ENCODE measurements at places on chromosomes 2 and 18.

DNA sequence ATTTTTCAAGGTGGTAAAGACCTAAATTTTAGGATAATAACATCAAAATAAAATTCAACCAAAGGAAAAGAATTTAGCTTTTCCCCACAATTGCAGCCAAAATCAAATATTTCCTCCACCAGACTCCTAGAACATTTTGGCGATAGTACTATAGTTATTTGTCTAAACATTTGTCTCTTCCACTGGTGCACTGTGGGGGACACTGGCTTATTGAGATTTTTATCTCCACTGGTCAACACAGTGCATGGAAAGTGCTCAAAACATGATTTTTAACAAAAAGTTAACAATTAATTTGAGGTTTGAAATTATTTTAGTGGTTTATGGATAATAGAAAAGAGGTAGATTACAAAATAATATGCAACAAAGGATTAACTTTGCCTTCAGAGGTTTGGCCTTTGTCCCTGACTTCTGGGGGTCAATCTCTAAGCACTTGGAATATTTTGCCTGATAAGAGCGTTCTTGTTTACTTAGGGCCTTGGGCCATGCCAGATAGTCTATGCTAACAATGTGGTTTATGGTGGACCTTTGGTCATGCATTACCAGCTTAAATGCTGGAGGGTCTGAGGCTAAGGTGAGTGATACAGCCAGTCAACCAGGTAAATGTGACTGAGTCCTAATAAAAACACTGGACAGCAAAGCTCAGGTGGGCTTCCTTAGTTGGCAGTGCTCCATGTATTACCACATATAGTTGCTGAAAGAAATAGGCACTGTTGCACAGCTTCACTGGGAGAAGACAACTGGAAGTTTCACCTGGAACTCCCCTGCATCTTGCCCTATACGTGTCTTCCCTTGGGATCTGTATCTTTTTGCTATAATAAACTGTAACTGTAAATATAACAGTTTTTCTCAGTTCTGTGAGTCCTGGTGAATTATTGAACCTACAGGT, 67.2 kb upstream of the SATB2 start:
- no peak for DNase-seq

DNA sequence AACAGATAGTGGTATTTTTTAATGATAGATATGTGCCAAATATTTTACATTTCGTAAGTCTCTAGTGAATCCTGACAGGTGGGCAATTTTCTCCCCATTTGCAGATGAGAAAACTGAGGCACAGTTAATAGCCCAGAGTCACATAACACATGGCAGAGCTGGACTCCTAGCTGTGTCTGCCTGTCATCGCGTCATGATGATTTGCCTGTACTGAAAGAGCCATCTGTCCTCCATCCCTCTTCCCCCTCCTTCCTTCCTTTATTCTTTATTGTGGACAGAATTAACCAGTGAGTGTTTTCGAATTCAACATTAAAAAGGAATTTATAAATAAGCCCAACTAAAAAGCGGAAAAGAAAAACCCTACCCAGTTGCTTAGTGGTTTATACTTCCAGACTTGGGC, 3.2 kb downstream of the DNAJB2 start:
- peak; percentile 26 for DNase-seq

DNA sequence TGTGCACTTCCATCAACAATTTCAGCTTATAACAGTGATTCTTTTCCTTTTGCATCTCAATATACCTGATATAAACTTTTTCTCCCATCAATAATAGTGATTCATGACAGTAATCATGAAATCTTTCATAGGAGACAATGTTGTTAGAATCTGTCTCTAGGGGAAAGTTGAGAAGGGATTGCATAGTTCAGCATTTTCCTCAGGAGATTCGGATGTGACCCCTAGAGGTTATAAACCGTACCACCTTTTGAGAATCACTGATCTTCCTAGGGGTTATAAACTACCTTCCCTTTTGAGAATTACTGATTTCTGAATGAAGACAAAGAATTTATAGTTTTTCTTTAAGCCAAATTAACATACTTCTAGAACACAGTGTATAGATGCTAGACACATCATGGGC, 53.0 kb upstream of the GALNT3 start:
- DNase-seq: no peak

GRCh38 chr2:113857464-113857863, 32.4 kb upstream of the ACTR3 start:
- DNase-seq: no peak

- DNase-seq: no peak
Observed at GRCh38 chr18:12640881-12641200, 17.1 kb downstream of the SPIRE1 start.

- no peak for DNase-seq
Observed at GRCh38 chr2:41871080-41871479, 176.7 kb upstream of the PKDCC start.

DNA sequence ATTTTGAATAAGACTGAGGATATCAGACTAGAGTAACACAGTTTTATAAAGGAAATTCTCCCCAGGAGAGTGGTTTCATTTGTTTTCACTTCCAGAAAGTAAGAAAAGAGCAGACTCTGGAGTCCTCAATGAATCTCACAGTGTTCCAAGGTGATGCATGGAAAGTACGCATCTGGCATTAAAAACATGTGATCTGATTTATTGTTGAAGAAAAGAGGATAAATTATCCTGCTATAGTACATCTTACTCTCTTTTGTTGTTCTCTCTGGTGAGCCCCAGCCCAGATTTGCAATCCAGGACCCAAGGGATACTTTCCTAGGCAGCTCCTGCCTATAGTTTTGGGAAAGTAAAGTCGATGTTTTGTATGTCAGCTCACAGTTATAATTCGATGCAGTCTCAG, 285.9 kb downstream of the CTNNA2 start:
- no peak for DNase-seq

- DNase-seq: no peak
Observed at GRCh38 chr2:1739961-1740715, 4.2 kb downstream of the PXDN start.

GRCh38 chr2:83251321-83251872, 1207.7 kb downstream of the SUCLG1 start:
- no peak for DNase-seq

DNA sequence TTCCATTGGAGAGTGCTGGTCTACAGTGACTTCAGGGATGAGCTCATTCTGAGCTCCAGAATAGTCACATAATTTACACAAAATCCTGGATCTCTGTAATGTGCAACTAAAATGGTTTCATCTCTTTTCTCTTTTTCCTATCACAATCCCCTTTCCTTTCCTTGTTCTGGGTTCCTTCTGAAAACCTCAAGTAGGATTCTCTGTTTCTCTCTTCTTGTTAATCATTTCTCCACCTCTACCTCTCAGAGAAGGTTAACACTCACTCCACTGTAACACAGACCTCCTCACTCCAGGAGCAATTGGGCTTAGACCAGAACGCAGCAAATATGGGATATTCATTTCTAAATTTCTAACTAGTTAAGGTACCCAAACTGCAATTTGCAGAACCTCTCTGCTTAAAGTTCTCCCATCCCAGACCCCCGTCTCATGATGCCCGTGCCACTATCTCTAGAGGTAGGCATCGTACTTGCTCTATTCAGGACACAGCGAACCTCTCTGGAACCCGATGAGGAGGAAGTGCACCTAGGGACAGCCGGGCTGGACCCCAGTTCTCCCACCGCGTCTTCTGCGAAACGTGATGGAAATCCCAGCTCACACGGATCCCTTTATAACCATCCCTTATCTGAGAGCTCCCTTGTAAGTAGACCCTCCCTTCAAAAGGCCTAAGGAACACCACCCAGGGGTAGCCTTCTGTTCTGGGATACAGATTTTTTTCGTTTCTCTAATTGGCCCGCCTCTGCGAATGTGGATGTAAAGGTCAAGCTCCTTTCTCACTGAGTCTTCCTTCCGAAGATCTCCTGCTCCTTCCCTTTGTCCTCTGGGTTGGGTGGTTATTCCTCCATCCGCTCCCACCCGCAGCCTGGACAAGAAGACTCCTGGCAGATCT, 1.3 kb downstream of the FOXI3 start:
- DNase-seq: no peak

DNA sequence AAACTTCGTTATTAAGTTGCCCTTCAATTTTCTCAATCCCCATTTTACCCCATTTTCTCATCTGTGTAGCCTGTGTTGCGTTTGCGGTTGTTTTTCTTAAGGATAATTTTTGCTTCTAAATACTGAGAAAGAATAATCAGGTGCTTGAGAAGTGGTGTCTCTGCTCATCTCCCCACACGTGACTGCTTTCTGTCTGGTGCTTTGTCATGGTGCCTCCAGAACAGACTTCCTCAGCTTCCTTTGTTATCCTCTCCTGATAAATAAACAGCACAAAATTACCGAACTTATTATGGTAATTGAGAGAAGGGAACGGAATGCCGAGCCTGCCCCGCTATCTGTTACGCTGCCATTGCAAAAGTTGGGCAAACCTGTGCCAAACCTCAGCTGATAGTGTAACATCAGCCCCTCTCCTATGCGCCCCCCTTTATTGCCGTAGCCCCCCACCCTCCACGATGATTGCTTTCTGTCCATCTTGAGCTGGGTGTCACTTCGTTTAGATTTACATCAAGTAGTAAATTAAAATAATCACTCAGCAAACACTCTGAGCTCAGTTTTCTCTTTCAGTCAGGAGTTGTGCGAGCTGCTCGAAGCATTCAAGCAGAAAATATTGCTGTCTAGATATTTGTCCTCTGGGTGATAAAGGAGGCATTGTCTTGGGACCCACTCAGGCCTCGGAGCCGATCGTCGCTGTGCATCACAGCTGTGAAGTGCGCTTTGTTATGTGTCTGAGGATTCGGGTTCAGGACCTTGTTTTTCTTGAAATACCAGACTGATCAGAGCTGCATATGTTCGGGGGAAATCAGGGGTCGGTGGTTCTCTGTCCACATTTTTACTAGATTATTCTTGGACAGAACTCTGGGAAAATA, 1008.5 kb upstream of the FANCL start:
- DNase-seq: peak; percentile 48

GRCh38 chr2:112821682-112822081, 14.9 kb downstream of the IL1B start:
- no peak for DNase-seq

GRCh38 chr2:33137331-33137730, 190.6 kb downstream of the LTBP1 start:
- no peak for DNase-seq

GRCh38 chr2:44005846-44006245, 10.1 kb upstream of the LRPPRC start:
- DNase-seq: no peak

GRCh38 chr18:69770238-69770637, 177.4 kb downstream of the CD226 start:
- no peak for DNase-seq

DNA sequence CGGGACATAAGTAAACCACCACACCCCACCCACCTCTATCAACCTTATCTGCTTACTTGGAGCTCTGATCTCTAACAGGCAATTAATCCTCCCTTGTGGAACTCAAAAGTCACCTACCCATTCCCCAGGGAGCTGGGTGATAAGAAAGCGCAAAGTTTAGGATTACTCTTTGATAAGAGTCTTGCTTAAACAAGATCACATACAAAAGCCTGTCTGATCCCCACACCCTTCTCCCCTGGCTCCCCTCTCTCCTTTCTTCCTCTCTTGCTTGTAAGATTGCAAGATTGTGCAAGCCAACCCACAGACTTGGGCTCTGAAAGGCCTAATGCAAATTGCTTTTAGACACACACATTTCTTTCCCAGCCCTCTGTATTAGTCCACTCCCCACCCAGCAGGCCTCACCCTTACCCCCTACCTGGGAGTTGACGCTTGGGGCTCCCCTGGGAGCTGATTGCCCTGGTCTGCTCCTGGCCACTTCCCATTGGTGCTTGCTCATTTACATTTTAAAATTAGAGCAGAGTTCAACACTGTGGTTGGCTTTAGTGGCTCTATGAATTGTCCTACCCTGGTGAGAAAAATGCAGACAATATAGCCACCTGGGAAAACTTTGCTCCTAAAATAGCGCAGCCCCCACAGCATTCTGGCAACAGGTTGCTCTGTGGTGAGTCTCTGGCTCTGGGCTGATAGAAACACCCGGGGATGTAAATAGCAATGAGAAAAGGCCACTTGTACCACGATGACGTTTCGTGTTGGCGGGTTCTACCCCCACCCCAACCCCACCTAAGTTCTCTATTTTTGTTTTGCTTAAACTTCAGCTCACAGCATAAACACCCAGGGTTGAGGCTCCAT, 92.8 kb upstream of the MSH2 start:
- peak; percentile 64 for DNase-seq

DNA sequence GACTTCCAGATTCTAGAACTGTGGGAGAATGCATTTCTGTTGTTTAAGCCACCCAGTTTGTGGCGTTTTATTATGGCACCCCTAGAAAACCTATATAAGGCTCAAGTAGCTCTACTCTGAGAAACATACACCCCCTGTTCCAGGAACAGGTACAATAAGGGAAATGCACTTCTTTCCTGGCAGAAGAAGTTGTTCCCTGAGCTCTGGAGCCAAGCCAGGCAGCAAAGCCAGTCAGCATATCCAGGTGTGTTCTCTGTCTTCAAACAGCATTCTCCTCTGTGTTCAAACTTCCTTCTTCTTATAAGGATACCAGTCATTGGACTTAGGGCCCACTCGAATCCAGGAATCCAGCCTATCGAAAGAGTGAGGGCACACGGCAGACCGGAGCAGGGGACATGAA, 96.5 kb downstream of the TPGS2 start:
- DNase-seq: no peak

DNA sequence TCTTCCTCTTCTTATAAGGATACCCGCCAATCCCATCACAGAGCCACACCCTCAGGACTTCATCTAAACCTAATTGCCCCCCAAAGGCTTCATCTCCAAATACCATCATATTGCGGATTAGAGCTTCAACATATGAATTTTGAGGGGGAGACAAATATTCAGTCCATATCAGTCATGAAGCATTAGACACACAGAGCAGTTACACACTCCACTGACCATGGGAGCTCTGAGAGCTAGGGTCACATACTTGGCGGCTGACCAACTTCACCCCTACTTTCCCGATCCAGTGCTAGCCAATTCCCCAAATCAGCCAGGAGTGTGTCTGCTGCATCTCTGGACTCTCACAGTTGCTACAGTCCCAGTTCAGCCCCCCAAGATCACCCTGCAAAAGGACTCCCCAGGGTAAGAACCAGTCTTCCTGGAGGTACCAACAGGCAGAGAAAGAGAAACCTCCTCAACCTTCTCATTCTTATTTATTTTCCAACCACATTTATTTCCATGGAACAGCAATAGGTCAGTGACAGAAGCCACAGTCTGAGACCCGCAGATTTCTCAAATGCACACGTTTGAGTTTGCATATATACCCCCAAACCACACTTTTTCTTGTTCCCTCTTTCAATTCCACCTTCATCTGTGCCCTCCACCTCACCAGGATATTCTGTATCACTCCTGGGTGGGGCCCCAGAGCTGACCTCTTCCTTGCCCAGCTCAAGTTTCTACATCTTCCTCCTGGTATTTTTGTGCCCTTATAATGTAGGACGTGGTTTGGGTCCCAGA, 33.3 kb downstream of the SPP2 start:
- no peak for DNase-seq

Measured in hippocampal formation (tissue), 2 donors.